ENCODE measurements at places on chromosomes 7 and 10. TPM values are rescaled to one million over a fixed set of nuclear protein-coding genes. Genes with fewer than 3 reads are reported as not detected.

The KIAA1217 gene
- total RNA-seq, result 18.9 TPM

DNA sequence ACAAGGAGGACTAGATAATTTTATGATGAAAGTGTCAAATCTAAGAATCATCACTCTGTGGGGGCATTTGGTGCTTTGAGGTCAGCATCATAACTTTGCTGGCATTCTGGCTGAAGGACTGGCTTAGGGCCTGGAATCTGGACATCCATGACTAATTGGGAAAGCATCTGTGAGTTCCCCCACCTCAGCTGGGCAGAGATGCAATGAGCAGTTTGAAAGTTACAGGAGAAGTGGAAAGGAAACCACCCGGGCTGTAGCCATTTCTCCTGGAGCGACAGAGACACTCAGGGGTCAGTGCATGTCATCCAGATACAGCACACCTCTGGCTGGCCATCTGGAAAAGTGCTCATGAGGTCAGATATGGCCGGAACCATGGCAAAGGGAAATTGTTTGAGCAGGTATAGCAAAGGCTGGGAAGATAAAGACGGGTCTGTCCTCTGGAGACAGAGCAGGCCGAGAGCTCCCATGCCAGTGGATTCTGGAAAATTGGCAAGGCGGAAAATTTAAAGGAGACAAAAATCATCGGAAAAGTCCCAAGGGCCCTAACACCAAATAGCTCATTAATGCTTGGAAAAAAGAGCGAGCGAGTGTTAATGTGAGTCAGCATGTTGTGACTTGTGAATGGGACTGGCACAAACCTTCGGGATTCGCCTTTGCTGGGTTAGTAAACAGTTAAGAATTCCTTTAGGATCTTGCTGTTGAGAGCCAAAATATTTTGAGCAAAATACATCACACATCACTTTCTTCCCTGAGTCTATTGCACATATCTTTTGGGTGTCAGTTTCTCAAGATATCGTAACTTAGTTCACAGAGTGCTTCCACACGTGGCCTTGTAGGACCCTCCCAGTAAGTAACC lies 188.4 kb upstream of the AGK start:
- DNase-seq, result peak; percentile 80

The PNLIP gene
- total RNA-seq, result not detected

The INPP5A gene
- total RNA-seq, result 45.1 TPM

The TMEM140 gene
- total RNA-seq, result 1.8 TPM

- DNase-seq, result no peak
These were observed 863 bp downstream of the ST8SIA6 start for GRCh38 chr10:17453373-17454091.

The NME8 gene
- not detected for total RNA-seq

DNA sequence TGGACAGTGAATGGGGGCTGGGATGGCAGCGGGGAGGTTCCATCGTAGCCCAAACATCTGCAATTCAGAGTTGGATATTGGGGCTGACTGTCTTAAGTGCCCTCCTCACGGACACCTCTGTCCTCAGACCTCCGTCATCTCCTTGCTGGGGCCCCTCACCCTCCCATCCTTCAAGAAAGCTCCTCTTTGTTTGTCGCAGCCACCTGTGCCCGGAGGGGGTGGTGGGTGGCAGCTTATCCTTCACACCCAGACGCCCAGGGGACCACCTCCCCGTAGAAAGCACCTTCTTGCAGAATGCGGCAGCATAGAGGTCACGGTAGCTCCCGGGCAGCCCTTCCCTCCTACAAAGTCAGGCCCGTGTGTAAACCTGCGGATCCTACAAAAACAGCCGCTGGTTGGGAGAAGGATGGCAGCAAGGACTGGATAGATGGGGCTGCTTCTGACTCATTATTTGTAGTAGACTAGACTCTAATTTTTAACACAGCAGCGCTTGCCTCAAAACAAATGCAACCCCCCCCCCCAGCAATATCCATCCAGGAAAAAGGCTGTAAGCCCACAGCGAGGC lies 1.3 kb upstream of the PTPRN2 start:
- DNase-seq, result no peak

- no peak for DNase-seq
These were observed 14.7 kb upstream of the SAMD8 start for GRCh38 chr10:75096749-75097148.

GRCh38 chr10:86721232-86721631 lies 35.2 kb upstream of the BMPR1A start:
- no peak for DNase-seq

GRCh38 chr10:126240483-126240882 lies 147.8 kb downstream of the ADAM12 start:
- DNase-seq, result no peak

- no peak for DNase-seq
These were observed 583.5 kb downstream of the CNTNAP2 start for GRCh38 chr7:146700015-146700560.

The ATE1 gene
- total RNA-seq, result 24.9 TPM

DNA sequence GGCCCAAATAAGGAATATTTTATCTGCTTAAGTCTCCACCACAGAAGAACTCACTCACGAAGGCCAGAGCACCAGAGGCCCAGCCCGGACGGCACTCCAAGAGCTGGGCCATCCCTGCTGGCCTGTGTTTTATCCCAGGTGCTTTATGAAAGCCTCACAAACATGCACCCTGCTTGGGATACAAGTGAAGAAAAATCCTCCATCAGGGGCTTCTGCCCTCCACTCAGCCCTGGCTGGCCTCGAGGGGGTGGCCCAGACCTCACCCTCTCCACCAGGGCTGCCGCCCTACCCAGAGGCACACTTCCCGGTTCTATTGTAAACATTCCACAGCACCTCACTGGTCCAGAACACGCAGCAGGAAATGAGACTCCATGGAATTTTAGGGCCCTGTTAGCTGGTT lies 19.8 kb upstream of the DNAAF5 start:
- no peak for DNase-seq

DNA sequence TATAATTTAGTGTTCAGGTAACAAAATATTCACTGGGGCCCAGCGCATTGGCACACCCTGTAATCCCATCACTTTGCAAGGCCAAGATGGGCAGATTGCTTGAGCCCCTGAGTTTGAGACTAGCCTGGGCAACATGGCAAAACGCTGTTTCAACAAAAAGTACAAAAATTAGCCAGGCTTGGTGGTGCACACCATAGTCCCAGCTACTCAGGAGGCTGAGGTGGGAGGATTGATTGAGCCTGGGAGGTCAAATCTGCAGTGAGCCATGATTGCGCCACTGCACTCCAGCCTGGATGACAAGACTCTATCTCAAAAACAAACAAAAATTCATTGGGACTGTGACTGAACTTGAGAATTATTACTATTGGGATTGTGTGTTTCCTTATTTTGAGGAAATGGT lies 40.4 kb upstream of the TRUB1 start:
- no peak for DNase-seq

The NUTM2A gene
- total RNA-seq, result 4.9 TPM

- DNase-seq, result no peak
These were observed 135.2 kb downstream of the INHBA start for GRCh38 chr7:41567731-41568114.

- no peak for DNase-seq
These were observed 303.2 kb upstream of the KAT6B start for GRCh38 chr10:74523199-74523598.

DNA sequence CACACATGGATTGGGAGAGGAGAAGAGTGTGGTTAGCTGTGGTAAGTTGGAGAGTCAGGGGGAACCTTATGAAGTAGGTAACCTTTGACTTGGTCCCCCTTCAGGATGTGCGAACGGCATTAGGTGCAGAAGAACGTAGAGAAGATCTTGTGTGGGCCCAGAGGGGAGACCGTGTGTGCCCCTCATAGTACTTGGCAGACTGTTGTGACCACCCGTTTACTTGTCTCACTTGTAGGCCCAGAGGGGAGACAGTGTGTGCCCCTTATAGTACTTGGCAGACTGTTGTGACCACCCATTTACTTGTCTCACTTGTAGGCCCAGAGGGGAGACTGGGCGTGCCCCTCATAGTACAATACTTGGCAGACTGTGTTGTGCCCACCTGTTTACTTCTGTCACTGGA lies 2.6 kb downstream of the GTPBP4 start:
- DNase-seq, result no peak

GRCh38 chr7:132333301-132333700 lies 243.0 kb downstream of the PLXNA4 start:
- DNase-seq, result no peak

DNA sequence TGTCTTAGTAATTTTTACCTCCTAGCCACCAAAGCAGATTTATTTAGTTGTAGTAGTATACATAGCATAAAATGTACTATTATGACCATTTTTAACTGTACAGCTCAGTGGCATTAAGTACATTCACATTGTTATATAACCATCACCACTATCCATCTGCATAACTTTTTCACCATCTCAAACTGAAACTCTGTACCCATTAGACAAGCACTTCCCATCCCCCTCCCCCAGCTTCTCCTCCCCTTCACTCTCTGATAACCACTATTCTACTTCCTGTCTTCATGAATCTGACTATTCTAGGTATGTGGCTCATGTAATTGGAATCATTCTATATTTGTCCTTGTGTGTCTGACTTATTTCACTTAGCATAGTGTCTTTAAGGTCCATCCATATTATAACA lies 71.9 kb downstream of the MRPL32 start:
- DNase-seq, result no peak

DNA sequence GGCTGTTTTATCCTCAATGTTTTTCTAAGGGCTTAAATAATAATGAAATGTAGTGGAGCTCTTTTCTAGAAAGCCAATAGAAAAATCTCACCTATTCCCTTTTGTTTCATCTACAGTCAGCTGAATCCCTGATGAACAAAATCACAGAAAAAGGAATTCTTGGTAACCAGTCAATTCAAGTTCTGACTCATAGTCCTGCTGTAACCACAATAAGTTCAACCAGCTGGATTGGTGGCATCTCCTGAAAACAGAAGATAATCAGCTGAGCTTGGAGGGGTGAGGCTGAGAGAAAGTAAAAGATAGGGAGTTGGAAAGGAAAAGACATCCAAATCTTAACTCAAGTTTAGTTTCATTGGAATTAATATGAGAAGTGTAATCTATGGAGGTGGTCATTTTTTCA lies 772.1 kb downstream of the CCSER2 start:
- no peak for DNase-seq

DNA sequence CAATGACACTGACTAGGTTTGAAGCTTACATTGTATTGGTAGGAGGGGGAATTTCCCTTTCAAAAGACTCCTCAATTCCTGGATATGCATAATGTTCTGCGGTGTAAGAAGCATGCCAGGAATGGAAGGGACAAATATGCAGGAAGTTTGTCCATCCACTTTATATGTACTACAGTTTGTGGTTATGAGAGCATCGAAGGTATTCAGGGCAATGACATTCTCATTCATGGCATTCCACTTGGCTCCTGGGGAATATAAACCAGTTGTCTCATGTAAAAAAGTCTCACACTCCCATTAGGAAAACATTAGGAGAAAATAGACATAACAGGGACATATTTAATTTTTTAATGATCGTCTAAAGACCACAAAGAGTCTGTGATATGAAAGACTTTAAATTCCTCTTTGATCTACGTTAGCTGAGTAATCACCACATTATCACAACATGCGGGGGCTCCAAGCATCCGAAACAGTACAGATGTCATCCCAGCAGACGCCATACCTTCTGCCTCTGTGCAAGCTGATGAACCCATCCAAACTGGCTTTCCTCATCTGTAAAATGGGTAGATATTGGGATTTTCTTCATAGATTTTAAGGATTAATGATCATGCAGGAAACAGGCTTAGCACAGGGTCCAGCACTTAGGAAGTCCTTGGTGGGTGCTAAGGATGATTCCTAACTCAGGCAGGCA lies 675.3 kb downstream of the INHBA start:
- peak; percentile 97 for DNase-seq

DNA sequence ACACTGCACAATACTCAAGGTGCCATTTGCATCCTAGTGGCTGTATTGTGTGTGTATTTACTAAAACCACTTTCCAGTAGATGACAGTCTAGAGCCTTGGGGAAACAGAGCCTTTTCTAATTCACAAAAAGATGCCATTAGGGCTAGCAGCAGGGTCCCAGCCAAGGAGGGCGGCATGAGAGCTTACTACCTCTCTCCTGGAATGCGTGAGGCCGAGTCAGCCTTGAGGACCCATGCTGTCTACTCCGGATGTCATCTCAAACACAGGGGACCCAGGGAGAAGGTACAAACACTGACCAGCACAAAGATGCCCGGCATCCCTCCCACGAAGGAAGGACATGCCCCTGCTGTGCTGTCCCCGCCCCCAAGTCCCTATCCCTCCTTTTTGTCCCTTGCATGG lies 65.5 kb downstream of the CYCS start:
- DNase-seq, result no peak

The RSPH10B gene
- total RNA-seq, result not detected

GRCh38 chr7:148799893-148800555 lies 84.1 kb downstream of the EZH2 start:
- no peak for DNase-seq

- DNase-seq, result peak; percentile 54
These were observed 13.9 kb downstream of the CROT start for GRCh38 chr7:87359366-87359765.

DNA sequence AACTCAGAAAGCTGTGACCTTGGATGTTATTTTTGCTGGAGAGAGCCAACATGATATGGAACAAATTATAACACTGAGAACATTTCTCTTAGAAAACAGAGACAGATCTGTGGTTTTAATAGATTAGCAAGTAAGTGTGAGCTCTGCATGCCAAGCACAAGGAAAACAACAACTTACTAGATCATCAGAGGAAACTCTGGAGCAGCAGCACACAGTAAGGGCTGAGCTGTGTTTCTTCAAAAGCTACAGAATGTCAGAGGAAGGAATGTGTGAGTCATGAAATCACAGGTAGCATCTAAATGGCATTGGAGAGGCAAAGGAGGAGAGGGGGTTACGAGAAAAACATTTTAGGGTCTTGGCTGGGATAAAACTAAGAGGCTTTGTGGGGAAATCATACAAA lies 283.4 kb upstream of the FZD8 start:
- peak; percentile 71 for DNase-seq

The EGR2 gene
- total RNA-seq, result 0.67 TPM

DNA sequence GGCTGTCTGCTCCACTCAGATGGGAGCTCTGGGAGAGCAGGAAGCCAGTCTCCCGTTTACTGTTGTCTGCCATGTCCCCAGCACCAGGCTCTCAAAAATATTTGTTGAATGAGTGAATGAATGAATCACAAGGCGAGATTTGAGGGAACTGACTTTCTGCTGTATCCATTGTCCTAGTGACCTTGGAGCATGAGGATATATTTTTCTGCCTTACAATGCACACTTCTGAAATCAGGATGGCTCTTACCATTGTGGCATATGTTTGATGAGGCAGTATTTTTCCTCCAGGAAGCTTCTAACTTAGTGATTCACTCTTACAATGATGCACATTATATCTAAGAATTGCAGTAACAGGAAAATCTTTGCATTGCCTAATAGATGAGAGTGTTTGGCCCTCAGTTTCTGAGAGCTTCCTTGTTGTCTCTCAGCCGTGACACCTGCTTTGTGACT lies 136.4 kb downstream of the RPS24 start:
- DNase-seq, result no peak

DNA sequence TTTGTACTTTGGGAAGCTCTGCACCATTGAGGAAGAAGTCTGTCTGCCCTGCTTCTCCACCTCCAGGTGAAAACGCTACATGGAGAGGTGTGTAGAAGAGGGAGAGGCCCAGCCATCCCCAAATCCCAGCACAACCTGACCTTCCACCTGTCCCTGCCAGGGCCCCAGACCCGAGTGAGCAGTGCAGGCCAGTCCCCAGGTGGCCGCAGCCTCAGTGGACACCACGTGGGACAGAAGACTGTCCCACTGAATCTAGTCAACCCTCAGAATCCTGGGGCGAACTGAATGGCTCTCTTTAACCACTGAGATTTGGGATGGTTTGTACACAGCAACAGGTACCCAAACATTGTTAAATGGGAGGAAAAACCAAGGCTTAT lies 29.9 kb upstream of the GALNTL5 start:
- DNase-seq, result no peak

All from kidney epithelial cell (primary cell).